ENCODE measurements at places on chromosomes 1 and 21.

- DNase-seq = peak; percentile 88
Measured at GRCh38 chr1:92486251-92487077, at the start of gene GFI1. Gene GFI1 (minus strand): TSS chr1:92486925. CDS start chr1:92483487, 3,438 bp downstream.

DNA sequence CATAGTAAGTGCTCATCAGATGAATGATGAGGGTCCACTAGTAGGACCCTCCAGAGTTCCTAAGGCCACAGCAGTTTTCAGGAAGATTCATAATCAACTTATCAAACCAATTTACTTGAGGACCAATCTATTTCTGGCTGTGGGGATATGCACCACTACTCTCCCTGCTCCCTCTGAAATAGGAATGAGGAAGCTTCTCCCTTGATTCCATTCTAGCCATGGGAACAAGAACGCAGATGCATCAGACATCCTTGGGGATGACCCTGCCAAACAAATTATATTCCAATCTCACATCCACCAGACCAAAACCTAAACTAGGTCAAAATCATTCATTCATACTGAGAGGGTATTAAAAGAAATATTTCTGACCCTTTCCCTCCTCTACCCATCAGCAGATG, 31.5 kb downstream of the JAK1 start:
- no peak for DNase-seq

- no peak for DNase-seq
Measured at GRCh38 chr1:201419746-201420607, 1.6 kb downstream of the TNNI1 start.

GRCh38 chr1:236027104-236027503, 37.8 kb downstream of the NID1 start:
- no peak for DNase-seq

GRCh38 chr1:44808063-44808937, at the start of gene BTBD19:
Gene BTBD19 (plus strand): TSS chr1:44808523. CDS start chr1:44808821, 298 bp downstream.
- peak; percentile 93 for DNase-seq

DNA sequence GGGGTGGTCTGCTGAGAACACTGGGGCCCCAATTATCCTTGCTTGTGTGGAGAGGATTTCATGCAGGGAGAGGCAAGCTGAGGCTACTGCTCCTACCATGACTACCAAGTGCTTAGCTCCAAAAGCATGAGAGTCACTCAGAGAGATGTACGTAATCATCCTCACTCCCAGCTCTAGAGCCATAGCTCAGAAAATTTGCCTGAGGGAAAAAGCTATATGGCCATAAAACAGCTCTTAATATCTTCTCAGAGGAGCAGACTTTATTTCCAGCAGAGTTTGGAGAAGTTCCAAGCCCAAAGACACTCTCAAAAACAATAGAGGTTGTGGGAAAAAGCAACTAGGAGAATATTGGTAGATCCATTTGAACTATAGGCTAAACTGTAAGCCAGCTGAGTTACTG, 106.4 kb upstream of the PBX1 start:
- no peak for DNase-seq

DNA sequence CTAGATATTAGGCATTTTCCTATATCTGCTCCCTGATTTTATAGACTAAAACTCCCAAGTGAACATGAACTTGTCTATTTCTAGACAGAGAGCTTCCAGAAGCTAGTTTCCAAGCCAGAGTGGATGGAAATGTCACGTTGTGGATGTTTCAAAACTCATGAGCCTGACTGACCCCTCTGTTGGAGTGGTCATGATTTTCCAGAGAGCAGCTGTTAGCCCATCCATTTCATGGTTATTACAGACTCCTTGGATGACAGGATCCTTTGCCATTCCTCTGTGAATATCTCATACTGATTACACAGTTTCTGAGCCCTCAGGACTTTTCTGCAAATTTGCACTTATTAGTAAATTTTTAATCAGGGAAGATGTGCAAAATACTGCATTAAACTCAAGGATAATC, 76.8 kb upstream of the ATF3 start:
- no peak for DNase-seq

DNA sequence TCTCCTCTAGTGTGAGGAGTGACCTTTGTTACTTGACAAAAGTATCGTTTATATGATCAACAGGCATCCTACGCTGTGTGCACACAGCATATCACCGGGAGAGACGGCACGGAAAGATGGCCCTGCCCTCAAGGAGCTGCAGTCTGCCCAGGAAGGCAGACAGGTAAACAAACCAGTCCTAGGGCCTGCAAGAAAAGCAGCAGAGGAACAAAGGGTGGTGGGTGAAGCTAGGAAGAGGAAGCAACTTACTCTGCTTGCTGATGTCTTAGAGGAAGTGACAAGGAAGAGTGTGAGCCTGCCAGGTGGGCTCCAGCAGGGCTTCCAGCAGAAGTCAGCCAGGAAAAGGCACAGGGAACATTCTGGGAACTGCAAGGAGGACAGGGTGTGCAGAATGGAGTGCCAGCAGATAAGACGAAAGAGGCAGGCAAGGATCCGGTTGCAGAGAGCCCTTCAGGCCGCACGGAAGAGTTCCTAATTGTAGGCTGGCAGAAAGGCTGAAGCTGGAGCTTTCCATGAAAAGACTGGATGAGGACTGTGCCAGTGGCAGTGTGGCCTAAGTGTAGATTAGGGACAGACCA, 106.7 kb downstream of the SLC45A1 start:
- peak; percentile 66 for DNase-seq

GRCh38 chr1:154749078-154749760, 120.9 kb downstream of the KCNN3 start:
- peak; percentile 71 for DNase-seq

DNA sequence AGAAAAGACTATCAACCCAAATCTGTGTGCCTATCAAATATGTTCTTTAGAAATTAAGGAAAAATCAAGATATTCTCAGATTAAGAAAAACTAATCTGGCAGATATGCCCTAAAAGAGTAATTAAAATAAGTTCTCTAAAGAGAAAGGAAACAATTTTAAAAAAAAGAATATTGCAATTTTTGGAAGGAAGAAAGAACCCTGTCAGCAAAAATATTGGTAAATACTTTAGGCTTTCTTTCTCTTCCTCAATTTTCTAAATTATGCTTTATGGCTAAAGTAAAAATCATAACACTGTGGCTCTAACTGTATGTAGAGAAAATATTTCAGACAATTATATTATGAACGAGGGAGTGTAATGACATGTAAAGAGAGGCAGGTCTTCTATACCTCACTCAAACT, 691.3 kb upstream of the PTBP2 start:
- no peak for DNase-seq

GRCh38 chr1:161884475-161884874, 118.4 kb downstream of the ATF6 start:
- DNase-seq = no peak

GRCh38 chr1:49465486-49466185, 558.1 kb downstream of the AGBL4 start:
- no peak for DNase-seq

DNA sequence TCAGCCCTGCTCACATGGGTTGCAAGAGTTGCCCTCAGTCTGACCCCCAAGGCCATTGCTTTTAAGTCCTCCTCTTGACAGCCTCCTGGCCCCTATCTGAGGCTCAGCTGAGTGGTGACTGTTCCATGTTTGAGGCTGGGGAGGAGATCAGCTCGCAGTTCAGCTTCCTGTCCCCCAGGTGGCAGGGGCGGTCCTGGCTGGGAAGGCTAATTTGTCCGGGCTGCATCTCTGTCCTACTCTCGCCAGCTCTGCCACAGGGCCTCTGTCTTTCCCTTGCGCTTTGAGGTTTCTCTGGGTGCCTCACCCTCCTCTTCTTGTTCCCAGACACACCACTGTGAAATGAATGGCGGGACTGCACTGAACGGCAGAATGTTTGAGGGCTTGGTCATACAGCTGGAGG, 157.3 kb downstream of the KCNJ6 start:
- DNase-seq = peak; percentile 12

DNA sequence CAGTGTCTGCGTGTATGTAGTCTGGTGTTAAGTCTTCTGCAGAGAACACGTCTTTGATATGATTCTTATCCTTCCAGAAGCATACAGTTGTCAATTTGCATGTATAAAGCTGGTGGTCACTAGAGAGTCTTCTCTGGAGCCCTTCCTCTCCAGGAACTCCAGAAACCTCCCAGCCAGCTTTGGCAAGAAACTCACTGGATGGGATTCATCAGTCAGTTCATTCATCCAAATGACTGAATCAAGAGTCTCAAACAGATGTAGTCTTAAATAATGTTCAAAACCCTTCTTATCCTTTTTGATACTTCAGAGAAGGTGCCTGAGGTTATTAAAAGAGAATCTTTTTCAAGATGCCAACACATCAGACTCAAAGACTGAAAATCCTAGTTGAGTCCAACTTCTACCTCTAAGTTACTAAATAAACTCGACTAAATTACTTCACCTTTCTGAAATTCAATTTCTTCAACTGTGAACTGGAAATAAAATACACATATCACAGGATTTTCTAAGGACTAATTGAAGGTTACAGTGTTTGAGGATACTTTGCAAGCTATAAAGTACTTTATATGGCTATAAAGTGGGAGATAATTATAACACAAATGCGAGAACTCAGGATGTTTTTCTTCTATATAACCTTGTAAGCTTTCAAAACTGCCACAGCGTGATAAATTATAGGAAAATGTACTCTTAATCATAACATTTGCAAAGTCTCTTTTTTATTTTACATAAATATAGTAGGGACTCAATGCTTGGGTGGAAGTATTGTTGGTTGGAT, 252.4 kb downstream of the FGGY start:
- DNase-seq = no peak

GRCh38 chr1:147895123-147895522, 7.5 kb upstream of the GJA8 start:
- DNase-seq = no peak

DNA sequence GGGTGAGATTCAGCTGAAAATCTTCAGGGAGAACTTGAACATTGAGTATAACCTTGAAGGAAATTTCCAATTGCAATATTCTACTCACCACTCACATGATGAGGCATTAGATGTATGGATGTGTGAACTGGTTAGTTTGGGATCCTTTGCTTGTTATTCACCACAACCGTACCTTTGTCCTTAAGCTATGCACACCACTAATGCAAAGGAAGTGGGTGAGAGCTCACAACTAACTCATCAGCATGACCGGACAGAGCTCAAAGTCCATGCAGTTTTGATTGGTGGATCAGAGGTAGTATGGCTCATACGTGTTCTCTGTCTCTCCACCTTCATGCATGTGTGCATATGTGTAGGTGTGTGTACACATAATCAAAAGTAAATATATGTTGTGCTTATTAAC, 43.5 kb upstream of the MROH9 start:
- no peak for DNase-seq

- DNase-seq = no peak
Measured at GRCh38 chr1:201597551-201598230, 58.8 kb downstream of the NAV1 start.

- DNase-seq = no peak
Measured at GRCh38 chr1:145706086-145706664, 993 bp downstream of the PDZK1 start.

- peak; percentile 70 for DNase-seq
Measured at GRCh38 chr21:35020436-35020835, 28.7 kb downstream of the RUNX1 start.

DNA sequence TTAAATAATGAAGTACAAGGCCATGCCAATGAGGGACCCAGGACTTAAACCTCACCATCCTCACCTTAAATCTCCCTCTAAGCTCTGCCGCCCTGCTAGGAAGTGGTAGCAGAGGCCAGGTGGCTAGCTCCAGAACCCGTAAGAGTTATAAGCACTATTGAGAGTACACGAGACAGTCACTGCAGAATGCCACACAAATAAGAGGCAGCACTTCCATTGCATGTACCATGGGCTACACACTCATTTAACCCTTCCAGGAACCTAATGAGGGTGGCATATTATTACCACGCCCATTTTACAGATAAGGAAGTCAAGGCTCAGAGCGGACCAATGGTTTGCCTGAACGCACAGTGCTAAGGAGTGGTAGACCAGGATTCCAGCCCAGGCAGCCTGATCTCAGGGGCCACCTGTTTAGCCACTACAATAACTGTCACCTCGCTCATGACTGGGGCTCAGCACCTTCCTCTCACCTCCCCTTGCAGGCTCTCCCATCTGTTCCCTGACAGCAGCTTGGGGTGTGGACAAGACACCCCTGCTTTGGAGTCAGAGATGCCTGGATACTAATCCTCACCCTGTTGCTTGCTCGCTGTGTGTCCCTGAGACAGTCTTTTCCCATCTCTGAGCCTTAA, 54.8 kb upstream of the ID3 start:
- DNase-seq = no peak

GRCh38 chr1:244850099-244850852, 14.1 kb downstream of the HNRNPU start:
- DNase-seq = no peak

GRCh38 chr21:34684174-34684876, 15.5 kb downstream of the CLIC6 start:
- DNase-seq = no peak

- no peak for DNase-seq
Measured at GRCh38 chr1:203807196-203807595, 11.8 kb downstream of the ZBED6 start.

DNA sequence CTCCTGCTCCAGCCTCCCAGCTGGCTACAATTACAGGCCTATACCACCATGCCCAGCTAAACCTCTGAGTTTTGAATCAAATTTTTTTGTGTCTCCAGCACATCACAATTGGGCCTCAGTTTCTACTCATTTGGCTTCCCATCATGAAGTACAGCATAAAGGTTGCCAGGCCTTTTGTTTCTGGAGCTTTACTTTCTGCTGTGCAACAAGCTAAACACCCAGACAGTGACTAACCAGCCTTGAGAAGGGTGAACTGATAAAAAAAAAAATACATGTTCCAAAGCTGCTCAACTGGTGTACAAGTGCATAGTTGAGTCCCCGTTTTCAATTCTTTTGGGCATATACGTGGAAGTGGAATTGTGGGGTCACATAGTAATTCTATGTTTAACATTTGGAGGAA, 25.1 kb downstream of the TIAM1 start:
- no peak for DNase-seq

GRCh38 chr1:212205006-212205405, 80.2 kb upstream of the PPP2R5A start:
- DNase-seq = no peak

GRCh38 chr1:1137256-1138045, 21.6 kb upstream of the C1orf159 start:
- peak; percentile 82 for DNase-seq

- no peak for DNase-seq
Measured at GRCh38 chr1:216824511-216824910, 101.3 kb upstream of the ESRRG start.
